SK-MEL-5 (cell line): ENCODE measurements at places on chromosomes 7 and 10. TPM values are rescaled to one million over a fixed set of nuclear protein-coding genes. Genes with fewer than 3 reads are reported as not detected.

The RBP4 gene
- not detected in 2 replicates for total RNA-seq

GRCh38 chr7:135480966-135481597 is 28.8 kb downstream of the CNOT4 start:
- DNase-seq: no peak

DNA sequence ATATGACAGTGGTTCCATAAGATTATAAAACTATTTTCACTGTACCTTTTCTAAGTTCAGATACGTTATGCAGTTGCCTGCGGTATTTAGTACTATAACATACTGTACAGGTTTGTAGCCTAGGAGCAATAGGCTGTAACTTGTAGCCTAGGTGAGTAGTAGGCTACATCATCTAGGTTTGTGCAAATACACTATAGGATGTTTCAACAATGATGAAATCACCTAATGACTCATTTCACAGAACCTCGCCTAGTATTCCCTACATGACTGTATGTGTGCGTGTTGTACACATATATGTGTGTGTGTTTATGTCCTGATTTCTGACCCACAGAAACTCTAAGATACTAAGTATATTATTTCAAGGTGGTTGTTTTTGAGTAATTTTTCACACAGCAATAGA is 139.0 kb downstream of the HERPUD2 start:
- DNase-seq: no peak

The SPDYE8 gene
- not detected in 2 replicates for total RNA-seq

DNA sequence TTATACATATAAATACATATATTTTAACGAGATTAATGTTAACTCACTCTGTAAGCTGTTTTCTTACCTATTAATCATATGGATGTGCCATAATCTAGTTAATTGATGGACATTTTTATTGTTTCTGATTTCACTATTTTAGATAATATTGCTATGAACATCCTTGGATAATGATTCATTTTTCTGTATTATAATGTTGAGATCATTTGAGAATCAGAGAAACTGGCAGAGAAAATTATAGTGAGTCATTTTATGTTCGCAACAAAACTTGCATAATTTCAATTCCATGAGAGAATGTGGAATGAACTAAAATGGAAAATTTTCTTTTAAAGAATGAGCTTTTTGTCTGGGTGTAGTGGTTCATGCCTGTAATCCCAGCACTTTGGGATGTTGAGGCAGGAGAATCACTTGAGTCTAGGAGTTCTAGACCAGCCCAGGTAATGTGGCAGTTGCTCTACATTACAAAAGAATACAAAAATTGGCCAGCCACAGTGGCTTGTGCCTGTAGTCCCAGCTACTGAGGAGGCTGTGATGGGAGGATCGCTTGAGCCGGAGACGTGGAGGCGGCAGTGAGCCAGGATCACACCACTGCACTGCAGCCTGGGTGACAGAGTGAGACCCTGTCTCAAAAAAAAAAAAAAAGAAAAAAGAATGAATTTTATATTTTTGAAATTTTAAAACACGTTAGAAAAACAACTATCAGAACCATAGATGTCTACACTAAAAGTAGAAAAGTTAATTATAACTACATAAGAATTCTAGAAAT is 40.5 kb downstream of the PAPSS2 start:
- no peak for DNase-seq

GRCh38 chr7:136870866-136871487 is 2.5 kb downstream of the CHRM2 start:
- no peak for DNase-seq

DNA sequence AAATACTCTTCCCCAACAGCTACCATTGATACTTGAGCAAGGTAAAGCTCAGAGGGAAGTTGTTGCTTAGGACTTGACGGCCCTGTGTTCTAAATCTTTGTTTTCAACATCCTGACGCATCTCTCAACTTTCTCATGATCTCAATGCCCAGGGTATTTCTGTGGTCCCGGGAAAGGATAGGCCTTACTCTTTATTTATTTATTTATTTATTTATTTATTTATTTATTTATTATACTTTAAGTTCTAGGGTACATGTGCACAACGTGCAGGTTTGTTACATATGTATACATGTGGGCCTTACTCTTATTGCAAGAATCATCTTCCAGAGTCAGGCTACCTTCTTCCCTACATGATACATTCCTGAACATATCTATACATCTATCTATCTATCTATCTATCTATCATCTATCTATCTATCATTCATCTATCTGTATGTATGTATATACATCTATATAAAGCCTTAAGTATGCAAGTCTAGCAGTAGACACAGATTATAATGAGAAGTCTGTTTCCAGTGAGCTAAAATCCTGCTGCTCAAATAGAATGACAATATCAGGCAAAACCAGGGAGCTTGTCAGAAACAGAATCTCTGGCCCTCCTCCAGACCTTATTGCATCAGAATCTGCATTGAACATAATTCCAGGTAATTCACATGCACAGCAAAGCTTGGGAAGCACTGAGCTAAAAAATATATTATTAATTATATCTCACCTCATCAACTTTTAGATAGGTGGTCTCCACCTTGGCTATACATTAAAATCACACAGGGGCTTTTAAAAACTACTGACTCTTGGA is 12.2 kb upstream of the CPA5 start:
- DNase-seq: no peak

GRCh38 chr10:12389154-12389734 is 39.9 kb downstream of the CAMK1D start:
- no peak for DNase-seq

The RAMP3 gene
- not detected in 2 replicates for total RNA-seq

DNA sequence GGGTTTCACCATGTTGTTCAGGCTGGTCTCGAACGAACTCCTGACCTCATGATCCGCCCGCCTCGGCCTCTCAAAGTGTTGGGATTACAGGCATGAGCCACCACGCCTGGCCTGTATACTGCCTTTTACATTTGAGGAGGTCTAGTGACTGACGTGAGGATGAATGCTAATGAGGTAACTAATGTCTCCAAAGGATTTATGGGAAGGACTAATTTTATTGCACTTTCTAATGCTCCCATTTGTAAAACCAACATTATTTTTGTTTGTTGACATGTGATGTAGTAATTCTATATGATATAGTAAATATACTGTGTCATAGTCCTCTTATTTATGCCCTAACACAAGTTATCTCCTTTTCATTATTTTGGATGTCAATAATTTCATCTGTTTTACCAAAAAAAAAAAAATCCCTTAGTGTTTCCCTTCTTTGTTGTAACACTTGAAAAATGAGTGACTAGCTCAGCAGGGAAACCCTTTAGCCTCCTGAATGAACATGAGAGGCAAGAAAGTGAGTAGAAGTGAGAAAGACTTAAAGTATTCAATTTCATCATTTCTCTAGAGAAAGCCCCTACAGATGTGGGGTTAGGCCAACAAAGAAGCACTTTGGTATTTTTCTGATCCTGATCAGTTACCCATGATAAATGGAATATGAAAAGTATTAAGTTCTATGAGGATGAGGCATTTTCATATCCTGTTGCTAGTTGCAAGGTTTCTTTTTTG is 596.9 kb upstream of the PCDH15 start:
- no peak for DNase-seq

The PHYHIPL gene
- 3.2 and 4.3 TPM in 2 replicates for total RNA-seq

DNA sequence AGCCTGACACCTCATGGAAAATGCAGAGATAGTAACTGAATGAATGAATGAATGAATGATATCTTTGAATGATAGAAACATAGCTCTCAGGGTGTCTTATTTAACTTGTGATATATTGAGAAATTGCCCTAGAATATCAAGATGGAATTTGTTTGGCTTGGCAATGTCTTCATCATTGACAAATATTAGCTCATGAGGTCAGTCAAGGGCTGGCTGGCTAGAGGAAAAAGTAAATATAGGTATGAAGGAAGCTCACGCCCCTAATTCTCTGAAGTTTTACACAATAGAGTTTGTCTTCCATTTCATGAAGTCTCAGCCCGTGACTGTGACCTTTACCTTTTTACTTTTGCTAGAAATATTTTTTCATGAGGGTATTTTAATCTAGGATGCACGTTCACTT is 305.2 kb downstream of the ADARB2 start:
- DNase-seq: no peak

DNA sequence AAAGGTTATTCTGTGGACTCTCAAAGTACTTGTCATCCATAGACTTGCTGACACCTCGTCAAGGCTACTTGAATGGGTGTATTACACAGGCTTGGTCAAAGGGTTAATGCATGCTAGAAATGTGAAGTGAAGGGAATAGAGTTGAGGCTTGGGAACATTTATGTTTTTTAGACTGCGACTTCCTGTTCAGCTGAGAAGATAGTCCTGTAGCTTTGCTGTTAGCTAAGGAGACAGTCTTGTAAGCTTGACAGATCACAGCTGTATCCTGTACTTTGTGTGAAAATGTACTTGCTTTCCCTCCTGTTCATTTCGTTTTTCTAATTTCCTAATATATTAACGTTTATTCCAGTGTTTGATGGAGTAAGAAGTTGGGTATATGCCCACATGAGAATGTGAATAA is 52.1 kb downstream of the ADD3 start:
- no peak for DNase-seq

DNA sequence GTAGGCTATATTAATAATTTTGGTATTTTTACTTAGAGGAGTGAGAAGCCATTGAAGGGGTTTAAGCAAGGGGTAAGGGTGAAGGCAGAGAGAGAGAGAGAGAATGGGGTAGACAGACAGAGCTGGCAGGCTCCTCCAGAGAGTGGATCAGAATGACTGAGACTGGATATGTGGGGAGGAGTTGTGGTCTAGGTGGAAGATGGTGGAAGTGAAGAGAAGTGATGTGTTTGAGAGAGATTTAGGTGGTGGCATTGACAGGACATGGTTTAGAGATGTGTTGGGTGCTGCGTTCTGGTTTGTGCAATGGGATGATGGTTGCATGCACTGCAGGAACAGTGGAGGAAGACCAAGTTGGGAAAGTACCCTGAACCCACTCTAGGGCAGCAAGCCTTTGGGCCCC is 92.2 kb downstream of the CCNY start:
- DNase-seq: no peak
